ENCODE measurements at places on chromosomes 6 and 20. TPM values are rescaled to one million over a fixed set of nuclear protein-coding genes. Genes with fewer than 3 reads are reported as not detected.

The MRPS18A gene
- 35.6 TPM for total RNA-seq

The ASIP gene
- total RNA-seq = not detected

The ADTRP gene
- 1.8 TPM for total RNA-seq

The ADGRG6 gene
- 0.37 TPM for total RNA-seq

The PLN gene
- total RNA-seq = not detected

The THBD gene
- total RNA-seq = 15.1 TPM

The SNHG17 gene
- total RNA-seq = 8.1 TPM

The NHSL1 gene
- total RNA-seq = 19.1 TPM

The PLAGL2 gene
- total RNA-seq = 2.2 TPM
